Right lobe of liver (tissue), 6 donors: ENCODE measurements at places on chromosomes 7 and 10. TPM values are rescaled to one million over a fixed set of nuclear protein-coding genes. Genes with fewer than 3 reads are reported as not detected.

SLC16A9 gene
- 0.73 TPM for total RNA-seq

MYO1G gene
- total RNA-seq: 4.5 TPM

ANKRD61 gene
- total RNA-seq: not detected

C10orf143 gene
- 1.6 TPM for total RNA-seq

ZNF277 gene
- total RNA-seq: 12.1 TPM

CCNJ gene
- total RNA-seq: 3.3 TPM

SHTN1 gene
- total RNA-seq: 28.5 TPM

- H3K27ac ChIP-seq: no peak overlapping the region
- no peak for DNase-seq
Measured at GRCh38 chr7:101195884-101196283, 5.0 kb downstream of the MOGAT3 start.

DNA sequence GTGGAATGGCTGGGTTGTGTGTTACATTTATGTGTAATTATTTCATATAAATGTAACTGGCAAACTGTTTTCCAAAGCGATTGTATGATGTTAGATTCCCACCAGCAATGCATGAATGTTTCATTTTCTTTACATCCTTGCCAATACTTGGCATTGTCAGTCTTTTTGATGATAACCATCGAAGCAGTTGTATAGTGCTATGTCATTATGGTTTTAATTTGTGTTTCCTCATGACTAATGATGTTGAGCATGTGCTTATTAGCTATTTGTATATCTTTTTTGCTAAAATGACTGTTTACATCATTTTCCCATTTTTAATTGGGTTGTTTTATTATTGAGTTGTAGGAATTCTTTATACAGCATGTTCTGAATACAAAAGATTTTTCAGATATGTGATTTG is 22.3 kb downstream of the AHCYL2 start:
- no peaks in the 10 kb centered on the region for H3K36me3 ChIP-seq
- H3K27ac ChIP-seq: no peak overlapping the region
- H3K4me3 ChIP-seq: no peak overlapping the region
- H3K4me1 ChIP-seq: no peaks in the 10 kb centered on the region

- no peaks in the 10 kb centered on the region for H3K36me3 ChIP-seq
- no peaks in the 10 kb centered on the region for H3K27me3 ChIP-seq
- no peak for DNase-seq
- H3K27ac ChIP-seq: no peak overlapping the region
- H3K4me1 ChIP-seq: no peaks in the 10 kb centered on the region
Measured at GRCh38 chr10:117518246-117518645, 24.3 kb upstream of the EMX2 start.

- no peaks in the 10 kb centered on the region for H3K36me3 ChIP-seq
- no peaks in the 10 kb centered on the region for H3K4me1 ChIP-seq
- no peaks in the 10 kb centered on the region for H3K27me3 ChIP-seq
- H3K27ac ChIP-seq: no peak overlapping the region
- H3K4me3 ChIP-seq: no peak overlapping the region
- DNase-seq: no peak
Measured at GRCh38 chr7:136555933-136556332, 312.5 kb upstream of the CHRM2 start.

DNA sequence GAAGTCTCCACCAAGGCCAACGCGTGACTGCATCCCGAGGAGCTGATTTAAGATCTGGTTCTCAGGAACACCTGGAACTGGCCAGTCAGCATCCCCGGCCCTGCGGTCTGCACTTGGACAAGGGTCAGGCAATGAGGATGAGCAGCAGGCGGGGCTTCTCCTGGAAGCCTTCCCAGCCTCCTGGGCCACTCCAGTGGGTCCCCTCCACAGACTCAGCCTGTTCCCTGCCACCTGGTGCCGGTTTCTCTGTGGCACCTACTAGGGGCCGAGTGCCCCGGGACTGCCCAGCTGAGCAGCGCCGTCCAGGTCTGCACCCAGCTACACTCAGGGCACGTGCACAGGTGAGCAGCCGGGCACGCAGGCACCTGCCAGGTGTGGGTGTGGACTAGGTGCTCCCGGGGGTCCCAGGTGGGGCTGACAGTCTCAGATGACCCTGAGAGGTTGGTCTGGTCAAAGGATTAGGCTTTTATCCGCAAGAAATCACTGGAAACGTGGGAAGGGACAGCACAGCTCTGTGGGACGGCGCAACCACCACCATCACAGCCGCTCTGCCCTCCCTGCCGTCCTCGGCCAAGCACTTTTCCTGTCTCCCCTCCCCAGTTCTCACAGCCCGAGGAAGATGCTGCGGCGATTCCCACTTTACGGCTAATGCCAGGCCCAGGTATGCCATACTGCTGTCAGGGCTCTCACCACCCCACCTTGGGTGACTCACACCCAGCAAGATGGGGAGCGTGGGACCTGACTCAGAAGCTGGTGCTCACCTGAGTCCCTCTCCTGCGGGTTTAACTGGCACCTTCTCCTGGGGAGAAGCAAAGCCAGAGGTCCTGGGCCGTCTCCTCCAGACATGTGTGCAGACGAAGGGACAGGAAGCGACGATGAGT is 166.0 kb downstream of the RNF216 start:
- no peak overlapping the region for H3K27ac ChIP-seq
- H3K27me3 ChIP-seq: no peaks in the 10 kb centered on the region
- no peak overlapping the region for H3K4me3 ChIP-seq
- DNase-seq: no peak
- no peaks in the 10 kb centered on the region for H3K36me3 ChIP-seq

- H3K4me1 ChIP-seq: no peaks in the 10 kb centered on the region
- H3K27ac ChIP-seq: no peak overlapping the region
- H3K27me3 ChIP-seq: no peaks in the 10 kb centered on the region
- DNase-seq: no peak
- no peak overlapping the region for H3K4me3 ChIP-seq
Measured at GRCh38 chr10:52232561-52233350, 81.3 kb upstream of the DKK1 start.

GRCh38 chr10:4196771-4197390 is 411.9 kb upstream of the KLF6 start:
- no peak overlapping the region for H3K27ac ChIP-seq
- no peak overlapping the region for H3K4me3 ChIP-seq
- H3K36me3 ChIP-seq: no peaks in the 10 kb centered on the region
- no peaks in the 10 kb centered on the region for H3K4me1 ChIP-seq

DNA sequence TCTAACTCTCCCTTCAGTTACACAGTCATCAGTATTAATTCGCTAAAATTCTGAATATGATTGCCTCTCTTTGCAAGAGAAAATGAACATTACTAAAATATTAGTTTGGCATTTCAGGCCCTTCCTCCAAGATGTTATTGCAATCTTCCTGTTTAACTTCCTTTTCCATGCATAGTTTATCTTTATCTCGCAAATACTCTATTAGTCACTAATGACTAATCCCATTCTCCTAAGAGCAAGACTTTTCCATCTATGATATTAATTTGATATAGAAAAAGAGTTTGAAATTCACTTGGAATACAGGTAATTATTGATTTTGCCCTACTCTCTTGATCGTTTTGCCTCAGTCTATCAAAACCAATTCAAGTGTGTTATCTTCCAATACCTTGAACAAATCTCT is 41.8 kb upstream of the SEMA3A start:
- H3K27ac ChIP-seq: no peak overlapping the region
- H3K4me3 ChIP-seq: no peak overlapping the region
- no peaks in the 10 kb centered on the region for H3K27me3 ChIP-seq
- no peaks in the 10 kb centered on the region for H3K4me1 ChIP-seq
- DNase-seq: no peak

- peaks cover 2% of the 10 kb centered on the region for H3K4me1 ChIP-seq
- peaks cover 37% of the 10 kb centered on the region for H3K36me3 ChIP-seq
- no peak overlapping the region for H3K4me3 ChIP-seq
- H3K27me3 ChIP-seq: no peaks in the 10 kb centered on the region
- no peak overlapping the region for H3K27ac ChIP-seq
Measured at GRCh38 chr10:125843603-125844329, 20.4 kb downstream of the BCCIP start.

- H3K4me3 ChIP-seq: no peak overlapping the region
- H3K27ac ChIP-seq: no peak overlapping the region
- no peaks in the 10 kb centered on the region for H3K36me3 ChIP-seq
Measured at GRCh38 chr7:69968969-69969556, 370.8 kb downstream of the AUTS2 start.

GRCh38 chr7:11714676-11715075 is 117.3 kb downstream of the THSD7A start:
- H3K27me3 ChIP-seq: no peaks in the 10 kb centered on the region
- DNase-seq: no peak
- no peaks in the 10 kb centered on the region for H3K4me1 ChIP-seq
- H3K36me3 ChIP-seq: no peaks in the 10 kb centered on the region
